D341Med (cell line): ENCODE measurements at places on chromosomes 2 and 18.

DNA sequence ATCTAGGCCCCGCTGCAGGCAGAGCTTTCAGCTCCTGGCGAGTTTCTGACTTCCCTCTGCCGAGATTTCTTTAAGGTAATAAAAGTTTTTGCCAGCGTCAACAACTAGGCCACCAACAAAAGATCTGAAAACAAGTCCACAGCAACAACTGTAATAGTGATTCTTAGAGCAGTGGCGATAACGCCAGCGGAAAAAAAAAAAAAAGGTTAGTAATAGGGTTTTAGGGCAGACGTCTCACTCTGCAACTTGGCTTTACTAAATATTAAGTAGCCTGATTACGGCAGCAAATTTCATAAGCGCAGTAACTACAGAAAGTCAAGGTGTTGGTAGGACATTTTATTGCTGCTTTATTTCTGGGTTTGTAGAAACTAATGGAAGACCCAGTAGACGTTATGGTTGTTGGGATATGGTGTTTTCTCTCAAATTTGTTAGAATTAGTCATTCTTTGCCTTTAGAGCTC is 481 bp downstream of the SLC30A6 start:
- no peak for DNase-seq

GRCh38 chr2:42128721-42129486 is 40.2 kb upstream of the EML4 start:
- DNase-seq = no peak

GRCh38 chr2:186535861-186536260 is 49.8 kb downstream of the ZC3H15 start:
- DNase-seq = no peak

GRCh38 chr2:136243638-136244535 is 125.9 kb upstream of the CXCR4 start:
- no peak for DNase-seq

DNA sequence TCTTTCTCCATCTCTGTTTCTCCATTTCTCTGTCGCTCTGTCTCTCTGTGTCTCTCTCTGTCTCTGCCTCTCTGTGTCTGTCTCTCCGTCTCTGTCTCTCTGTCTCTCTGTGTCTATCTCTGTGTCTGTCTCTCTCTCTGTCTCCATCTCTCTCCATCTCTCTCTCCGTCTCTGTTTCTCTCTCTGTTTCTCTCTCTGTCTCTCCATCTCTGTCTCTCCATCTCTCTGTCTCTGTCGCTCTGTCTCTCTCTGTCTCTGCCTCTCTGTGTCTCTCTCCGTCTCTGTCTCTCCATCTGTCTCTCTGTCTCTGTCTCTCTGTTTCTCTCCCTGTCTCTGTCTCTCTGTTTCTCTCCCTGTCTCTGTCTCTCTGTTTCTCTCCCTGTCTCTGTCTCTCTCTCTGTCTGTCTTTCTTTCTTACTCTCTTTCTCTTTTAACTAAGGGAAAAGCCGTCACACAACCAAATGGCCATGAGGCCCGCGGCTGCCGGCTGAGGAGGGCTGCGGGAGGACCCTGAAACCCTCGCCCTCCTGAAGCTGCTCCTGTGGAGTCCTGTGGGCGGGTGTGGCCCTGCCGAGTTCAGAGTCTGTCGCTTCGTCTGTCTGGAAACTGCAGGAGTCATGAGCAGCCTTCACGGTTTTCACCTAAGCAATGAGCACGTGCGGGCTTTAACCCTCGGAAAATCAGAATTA is 29.3 kb downstream of the NFATC1 start:
- DNase-seq = peak; percentile 64

- DNase-seq = no peak
These were observed 22.8 kb upstream of the PTMA start for GRCh38 chr2:231685349-231686191.

DNA sequence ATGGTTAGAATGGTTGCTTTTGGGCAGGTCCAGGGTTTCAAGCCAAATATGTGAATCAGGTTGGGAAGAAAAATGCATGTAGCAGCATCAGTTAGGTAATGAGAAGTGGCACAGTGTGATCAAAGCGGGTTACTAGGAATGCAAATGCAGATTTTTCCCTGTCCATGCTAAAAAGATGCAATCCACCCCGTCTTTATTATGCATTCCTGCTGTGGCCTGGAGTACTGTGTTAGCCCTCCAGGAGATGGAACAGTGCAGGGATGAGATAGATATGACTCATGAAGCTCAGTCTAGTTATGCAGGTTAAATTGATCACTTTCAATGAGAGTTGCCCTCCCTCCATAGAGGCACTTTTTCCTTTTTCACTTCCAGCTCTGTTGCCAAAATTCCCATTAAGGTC is 283.8 kb downstream of the CTNNA2 start:
- no peak for DNase-seq

- no peak for DNase-seq
These were observed 67.2 kb upstream of the FRZB start for GRCh38 chr2:182933629-182934028.

GRCh38 chr2:135890835-135891234 is 14.6 kb upstream of the MCM6 start:
- DNase-seq = no peak

- no peak for DNase-seq
These were observed 57.6 kb downstream of the BOLA3 start for GRCh38 chr2:74089816-74090745.

GRCh38 chr2:221215487-221215886 is 356.6 kb downstream of the EPHA4 start:
- DNase-seq = no peak

DNA sequence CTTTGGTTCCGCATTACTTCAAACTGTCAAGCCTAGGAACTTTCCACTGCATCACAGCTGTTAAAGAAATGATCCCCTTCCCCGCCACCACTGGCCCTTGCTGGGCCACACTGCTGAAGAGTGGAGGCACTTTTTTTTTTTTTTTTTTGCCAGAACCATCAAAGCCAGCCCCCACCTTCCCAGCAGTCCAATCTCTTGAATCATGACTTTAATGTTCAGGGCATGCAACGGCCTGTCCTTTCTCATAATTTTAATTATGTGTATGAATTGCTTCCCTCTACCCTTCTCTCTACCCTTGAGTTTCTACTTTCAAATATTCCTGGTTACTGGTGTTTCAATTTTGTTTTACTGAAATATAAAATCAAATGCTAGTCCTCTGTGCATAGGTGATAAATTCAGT is 102.1 kb upstream of the LMAN1 start:
- DNase-seq = no peak

DNA sequence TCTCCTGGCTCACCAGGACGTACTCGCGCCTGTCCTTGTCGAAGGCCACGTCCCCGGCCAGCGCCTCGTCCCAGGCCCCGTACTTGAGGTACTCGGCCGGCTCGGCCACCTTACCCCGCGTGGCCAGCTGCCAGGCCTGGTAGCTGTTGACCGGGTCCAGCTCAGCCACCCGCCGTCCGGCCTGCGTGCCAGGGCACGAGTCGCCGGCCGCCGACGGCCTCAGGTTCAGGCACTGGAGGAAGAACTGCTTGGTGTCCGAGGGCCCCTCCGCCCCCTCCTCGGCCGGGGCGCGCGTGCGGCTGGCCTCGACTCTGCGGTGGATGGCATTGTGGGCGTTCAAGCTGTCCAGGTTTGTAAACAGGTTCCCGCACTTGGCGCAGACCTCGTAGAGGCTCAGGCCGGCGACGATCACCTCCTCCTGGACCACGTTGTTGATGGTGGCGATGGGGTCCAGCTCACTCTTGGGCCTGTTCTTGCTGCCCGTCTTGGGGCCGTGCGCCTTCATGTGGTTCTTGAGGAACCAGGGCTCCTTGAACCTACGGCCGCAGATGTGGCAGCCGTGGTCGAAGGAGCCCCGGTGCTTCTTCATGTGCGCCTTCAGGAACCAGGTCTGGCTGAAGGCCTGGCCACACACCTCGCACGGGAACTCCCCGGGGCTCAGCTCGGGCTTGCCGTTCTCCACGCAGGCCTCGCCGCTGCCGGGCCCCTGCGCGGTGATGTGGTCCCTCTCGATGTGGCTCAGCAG is 53.2 kb downstream of the ZNF516 start:
- peak; percentile 43 for DNase-seq

DNA sequence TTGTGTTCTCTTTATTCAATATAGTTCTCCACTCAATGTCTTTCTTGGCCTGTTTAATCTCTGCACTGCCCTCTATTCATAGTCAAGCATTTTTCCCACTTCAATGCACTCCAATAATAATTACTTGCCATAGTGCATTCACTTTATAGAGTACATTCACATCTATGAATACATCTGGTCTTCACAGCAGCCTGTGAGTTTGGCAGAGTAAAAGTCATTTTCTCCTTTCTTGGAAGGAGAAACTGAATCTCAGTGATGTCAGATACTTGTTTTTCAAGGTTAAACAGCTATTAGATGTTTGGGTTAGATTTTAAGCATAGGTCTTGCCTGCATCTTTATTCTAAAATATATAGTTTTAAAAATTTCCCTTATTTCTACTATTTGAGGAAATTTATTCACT is 373.2 kb downstream of the TRIB2 start:
- DNase-seq = no peak

GRCh38 chr18:73688161-73688560 is 459.5 kb downstream of the FBXO15 start:
- DNase-seq = no peak

GRCh38 chr2:8252997-8253694 is 428.7 kb upstream of the ID2 start:
- DNase-seq = no peak

DNA sequence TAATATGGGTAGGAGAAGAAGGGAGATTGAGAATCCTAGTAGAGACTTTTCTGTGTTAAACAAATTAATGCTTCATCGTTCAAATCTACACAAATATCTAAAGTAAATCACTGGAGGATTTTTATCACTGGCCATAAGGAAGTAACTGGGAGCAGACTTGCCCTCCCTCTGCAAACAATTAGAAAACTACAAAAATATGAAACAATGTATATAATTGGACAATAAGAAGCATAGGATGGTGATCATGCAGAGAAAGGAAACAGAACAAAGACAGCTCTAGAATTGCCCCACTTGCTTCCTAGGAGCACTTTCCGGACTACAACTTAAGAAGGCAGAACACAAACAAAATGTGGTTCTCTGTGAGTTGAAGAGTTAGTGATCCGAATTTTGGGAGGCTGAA is 452.7 kb upstream of the KLHL29 start:
- DNase-seq = no peak

GRCh38 chr2:34806891-34807290 is 1207.8 kb upstream of the FAM98A start:
- DNase-seq = no peak

DNA sequence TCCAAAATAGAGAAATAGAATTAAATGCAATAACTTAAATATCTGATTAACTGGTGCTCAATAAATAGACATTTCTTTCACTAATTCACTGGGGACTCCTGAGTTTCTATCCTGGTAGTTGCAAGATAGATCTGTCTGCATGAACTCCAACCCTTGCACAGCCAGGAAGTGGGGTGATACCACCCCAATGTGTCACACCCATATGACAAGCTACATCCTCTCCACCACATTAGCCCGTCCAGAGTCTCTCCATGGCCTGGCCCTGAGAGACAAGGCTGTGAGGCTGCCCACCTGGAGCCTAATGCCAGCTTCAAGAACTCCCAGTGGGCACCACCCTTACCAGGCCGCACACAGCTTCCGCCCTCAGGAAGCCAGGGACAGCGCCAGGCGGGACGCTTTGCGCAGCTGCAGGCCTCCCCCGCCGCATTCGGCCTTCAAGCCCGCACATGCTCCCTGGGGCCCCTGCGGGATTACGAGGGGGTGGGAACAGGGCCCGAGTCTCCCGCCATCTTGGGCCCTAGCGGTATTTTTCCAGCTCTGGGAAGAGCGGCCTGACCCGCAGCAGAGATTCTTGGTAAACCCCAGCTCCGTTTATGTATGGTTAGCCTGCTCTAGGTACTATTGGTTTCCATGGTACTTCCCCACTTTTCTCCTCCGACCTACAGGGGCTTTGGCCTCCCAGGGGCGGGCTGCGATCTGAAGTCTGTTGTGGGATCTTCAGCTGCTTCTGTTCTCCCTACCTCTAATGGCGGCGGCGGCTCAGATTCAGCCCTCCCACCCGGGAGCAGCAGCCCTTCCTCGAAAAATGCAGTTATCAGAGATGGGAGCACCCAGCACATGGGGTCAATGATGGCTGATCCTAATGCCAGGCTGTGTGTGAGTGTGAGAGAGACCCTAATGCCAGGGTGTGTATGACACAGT is at the start of gene TDRD15:
TSS of gene TDRD15 (plus strand) at position 496 of the 921 bp plus-strand sequence. CDS start 13,500 bp downstream, outside the sequence.
- DNase-seq = no peak

- no peak for DNase-seq
These were observed 2.2 kb downstream of the SLC40A1 start for GRCh38 chr2:189578272-189578950.

DNA sequence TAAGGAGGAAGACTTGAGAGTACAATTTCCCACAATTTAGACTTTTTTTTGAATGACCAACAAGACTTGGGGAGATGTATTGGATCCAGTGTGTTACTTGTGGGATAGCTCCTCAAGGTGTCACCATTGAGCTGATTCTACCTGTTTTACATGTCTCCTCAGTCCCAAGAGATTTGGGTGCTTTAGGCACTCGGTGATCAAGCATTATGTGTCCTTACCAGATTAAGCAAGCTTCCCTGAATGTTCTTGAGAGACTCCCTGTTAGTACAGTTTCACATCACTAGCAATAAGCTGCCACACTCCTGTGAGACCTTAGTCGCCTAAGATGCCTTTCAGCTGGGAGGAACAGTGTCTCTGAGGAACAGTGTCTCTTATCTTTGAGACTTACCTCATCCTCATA is 384.3 kb upstream of the SYT4 start:
- peak; percentile 41 for DNase-seq

- no peak for DNase-seq
These were observed 972 bp upstream of the MPP4 start for GRCh38 chr2:201699416-201699815.

- no peak for DNase-seq
These were observed 885.7 kb upstream of the KLHL29 start for GRCh38 chr2:22499082-22499839.

DNA sequence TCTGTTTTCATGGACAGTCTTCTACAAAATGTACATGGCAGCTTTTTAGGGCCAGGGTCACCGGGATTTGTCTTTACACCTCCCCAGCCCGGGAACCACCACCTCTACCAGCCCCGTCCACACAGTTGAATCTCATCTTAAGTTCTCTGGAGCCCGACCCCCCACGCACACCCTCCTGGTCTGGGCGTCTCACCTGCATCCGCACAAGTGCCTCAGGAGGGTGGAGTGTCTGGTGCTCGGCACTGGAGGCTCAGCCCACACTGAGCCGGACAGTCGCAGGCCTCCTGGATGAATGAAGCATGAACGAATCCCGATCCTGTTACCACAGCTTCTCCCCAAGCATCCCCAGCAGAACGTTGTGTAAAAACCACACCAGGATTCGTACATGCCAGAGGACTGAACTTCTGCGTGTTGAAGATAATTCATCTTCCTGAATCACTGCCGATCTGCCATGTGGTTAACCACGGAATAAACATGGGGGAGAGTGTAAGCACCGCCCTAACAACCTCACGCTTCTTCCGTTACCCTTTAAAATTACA is 162.0 kb downstream of the RTP5 start:
- DNase-seq = no peak

- no peak for DNase-seq
These were observed 40.1 kb upstream of the GBX2 start for GRCh38 chr2:236208019-236208926.
